Activated CD4-positive, alpha-beta T cell treated with anti-CD3 and anti-CD28 coated beads, Interleukin-2, amount 50 U/mL, for 16 hours (primary cell): ENCODE measurements at places on chromosomes 3 and 15.

GRCh38 chr3:119194237-119195150, 21.1 kb downstream of the UPK1B start:
- no peak for DNase-seq

GRCh38 chr15:53644660-53645059, 114.8 kb downstream of the WDR72 start:
- DNase-seq: no peak

DNA sequence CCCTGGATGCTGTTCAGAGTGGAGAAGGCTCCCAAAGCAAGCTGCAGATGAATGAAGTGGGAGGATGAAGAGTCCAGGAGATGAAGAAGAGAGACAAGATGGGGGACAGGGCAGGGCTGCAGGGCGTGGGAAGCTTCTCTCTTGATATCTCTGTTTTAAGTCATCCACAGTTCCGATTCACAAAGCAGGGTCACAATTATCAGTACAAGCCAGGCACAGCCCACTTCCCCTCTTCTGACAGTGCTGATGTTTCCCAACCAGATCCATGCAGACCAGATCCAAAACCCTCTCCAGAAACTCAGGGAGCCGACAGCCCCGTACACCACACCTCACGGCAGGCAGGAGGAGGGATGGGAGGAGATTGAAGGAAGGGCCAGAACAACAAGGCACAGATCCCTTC, 31.1 kb downstream of the NTRK3 start:
- DNase-seq: no peak

DNA sequence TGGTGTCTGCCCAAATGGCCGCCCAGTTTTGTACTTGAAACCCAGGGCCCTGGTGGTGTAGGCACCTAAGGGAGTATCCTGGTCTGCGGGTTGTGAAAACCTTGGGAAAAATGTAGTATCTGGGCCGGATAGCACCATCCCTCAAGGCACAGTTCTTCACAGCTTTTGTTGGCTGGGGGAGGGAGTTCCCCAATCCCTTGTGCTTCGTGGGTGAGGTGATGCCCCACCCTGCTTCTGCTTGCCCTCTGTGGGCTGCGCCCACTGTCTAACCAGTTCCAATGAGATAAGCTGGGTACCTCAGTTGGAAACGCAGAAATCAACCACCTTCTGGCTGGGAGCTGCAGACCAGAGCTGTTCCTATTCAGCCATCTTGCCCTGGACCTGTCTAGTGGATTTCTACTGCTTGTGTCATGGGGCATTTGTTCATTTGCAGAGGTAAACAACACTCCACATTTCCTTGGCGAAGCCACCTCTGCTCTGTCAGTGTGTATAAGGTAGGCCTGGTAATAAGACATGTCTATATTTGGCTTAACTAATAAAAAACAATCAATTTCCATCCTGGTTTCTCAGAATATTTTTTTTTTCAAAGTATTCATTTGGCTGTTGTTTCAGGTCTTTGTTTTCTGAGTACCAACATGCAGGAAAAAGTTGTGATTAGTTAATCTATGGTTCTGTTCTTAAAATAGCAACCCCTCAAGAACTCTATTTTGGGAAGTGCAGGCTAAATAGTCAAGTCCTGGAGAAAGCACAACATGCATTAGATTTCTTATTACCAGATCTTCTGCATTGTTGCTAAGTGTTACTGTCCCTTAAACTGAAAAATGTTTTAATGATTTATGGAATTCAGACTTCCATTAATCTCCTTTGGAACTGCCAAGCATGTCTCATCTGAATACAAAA, 304.3 kb downstream of the ZIC1 start:
- DNase-seq: no peak

- no peak for DNase-seq
These were observed 63.9 kb downstream of the RBM6 start for GRCh38 chr3:50003824-50004223.

DNA sequence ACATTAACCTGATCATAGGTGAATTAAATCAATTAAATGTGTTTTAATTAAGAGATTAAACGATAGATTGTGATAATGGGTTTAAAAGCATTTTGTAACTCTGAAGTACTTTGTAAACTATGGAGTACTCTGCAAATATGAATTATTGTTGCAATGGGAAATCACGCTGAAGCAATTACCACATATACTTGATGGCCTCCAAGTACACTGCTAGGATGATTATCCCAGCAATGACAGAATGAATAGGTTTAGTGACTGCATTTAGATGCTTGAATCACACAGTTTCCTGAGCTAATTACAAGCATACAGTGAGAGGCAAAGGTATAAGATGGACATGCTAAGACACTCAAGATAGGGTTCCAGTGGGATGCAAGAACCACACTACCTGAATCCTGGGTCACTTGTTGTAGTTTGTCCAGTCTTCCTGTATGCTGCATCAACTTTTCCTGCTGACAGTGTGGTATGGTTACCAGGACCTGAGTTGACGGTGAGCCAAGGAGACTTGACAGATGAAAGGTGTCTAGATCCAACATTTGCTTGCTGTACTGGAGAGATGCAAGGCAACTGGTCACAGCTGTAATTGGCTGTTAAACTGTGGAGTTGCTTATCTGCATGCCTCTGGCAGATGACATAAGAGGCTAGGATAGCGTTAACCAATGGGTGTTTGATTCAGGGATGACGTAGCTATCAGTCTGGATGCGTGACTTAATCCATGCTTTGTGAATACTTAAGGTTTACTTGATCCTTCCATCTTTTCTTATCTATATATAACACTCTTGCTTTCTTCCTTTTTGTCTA, 38.0 kb downstream of the RNF13 start:
- no peak for DNase-seq
